GM19239 (cell line): ENCODE measurements at places on chromosomes 16 and 17.

- DNase-seq = no peak
Measured at GRCh38 chr17:32672711-32673110, 185.9 kb downstream of the CDK5R1 start.

GRCh38 chr17:30824002-30824355, 513 bp downstream of the CRLF3 start:
- peak; percentile 17 for DNase-seq

DNA sequence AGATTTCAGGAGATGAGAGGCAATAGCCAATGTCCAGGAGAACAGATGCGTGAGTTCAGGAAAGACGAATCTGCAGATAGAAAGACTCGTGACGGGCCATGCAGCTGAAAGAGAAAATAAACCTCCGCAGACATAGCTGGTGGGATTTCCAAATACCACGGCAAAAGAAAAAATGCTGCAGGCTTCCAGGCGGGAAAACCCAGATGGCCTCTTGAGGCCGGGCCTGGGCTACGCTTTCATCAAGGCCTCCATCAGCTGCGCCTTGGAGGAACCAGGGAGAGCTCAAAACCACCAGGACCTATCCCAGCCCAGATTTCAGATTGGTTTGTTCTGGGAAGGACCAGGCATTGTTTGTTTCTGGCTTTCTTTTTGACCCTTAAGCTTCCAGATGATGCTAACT, 16.7 kb downstream of the CCDC40 start:
- no peak for DNase-seq

DNA sequence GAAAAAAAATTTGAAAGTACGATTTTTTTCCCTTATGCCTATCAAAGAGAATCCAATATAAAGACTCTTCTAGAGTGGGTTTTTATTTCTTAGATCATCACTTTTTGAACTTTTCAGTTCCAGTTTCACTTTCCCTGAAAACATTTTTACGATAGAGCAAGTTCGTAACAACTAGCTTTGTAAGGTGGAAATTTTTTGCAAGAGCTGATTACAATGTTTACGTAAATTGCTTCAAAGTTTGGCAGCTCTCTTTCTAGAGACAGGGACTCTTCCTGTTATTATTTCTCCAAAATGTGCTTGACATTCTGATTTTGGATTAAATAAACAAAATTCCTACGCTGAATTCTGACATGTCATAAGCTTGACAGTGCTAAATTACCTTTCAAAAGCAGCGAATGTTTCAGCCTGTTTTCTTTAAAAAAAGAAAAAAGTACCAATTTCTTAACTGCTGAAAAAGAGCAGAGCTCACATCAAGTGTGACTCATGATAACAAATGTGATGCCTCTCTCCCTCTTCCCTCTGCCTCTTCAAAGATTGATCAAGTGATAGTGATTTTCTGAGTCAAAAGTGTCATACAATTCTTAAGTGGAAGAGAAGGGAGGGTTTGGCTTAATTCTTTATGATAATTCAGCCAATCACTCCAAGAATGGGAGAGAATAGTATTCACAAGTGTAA, 175.2 kb downstream of the KCNJ2 start:
- no peak for DNase-seq

DNA sequence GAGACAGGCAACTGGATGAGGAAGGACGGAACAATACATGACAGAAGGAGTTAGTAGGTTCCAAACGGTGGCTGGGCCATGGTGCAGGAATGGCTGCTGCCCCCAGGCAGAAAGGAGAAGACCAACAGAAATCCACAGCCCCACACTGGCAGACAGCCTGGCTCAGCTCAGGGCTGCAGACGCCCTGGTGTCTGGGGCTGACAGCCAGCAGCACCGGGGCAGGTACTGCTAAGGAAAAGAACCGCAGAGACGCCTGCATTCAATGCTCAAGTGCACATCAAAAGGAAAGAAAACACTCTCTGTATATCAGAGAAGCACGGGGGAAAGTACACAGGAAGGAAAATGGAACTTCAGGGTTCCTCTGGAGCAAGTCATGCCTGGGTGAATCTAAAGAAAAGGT, 53.4 kb downstream of the GAS7 start:
- no peak for DNase-seq

DNA sequence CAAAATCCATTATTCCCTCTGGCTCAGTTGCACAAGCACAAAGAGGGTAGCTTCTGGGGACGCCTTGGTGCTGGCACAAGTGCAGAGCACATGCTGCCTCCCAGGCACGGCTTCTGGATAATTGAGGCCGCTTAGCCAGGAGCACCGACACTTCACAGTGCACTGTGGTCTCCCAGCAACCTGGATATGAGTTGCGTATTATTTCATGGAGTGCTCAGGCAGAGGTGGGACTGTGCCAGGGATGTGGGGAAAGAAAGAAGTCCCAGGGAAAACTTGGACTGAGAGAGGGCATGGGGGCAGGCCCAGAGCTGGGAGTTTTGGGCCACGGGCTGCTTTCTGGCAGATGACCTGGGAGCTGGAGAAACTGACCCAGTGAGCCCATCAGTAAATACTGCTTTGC, 37.5 kb downstream of the MPRIP start:
- DNase-seq = no peak

DNA sequence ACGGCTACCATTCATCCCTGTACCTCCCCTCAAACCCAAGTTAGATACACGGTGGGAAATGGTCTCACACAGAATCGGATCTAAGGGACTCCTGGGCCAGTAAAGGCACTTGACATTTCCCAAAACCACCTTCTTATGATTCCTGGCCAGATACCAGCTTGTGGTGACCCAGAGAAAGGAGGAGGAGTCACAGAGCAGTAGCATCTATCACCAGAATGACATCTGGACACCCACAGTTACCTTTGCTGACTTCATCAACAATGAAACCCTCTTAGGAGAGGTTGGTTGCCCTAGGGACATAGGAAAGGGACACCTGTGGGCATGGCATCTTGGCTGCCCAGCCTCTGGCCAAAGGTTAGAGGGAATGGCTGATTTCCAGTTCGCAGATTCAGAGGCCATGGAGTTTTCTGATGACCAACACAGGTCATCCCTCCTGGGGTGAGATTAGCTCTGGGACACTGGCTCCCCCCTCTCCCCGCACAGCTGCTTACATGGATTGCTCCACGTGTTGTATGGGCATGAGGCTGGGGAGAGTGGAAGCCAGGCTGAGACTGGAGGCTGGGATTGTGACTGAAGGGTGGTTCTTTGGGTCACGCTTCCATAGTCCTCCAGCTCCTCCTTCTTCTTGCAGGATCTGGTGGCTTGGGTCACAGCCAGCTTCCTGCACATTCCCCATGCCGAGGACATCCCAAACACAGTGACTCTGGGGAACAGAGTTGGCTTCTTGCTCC, 1.4 kb upstream of the AOC3 start:
- DNase-seq = no peak

DNA sequence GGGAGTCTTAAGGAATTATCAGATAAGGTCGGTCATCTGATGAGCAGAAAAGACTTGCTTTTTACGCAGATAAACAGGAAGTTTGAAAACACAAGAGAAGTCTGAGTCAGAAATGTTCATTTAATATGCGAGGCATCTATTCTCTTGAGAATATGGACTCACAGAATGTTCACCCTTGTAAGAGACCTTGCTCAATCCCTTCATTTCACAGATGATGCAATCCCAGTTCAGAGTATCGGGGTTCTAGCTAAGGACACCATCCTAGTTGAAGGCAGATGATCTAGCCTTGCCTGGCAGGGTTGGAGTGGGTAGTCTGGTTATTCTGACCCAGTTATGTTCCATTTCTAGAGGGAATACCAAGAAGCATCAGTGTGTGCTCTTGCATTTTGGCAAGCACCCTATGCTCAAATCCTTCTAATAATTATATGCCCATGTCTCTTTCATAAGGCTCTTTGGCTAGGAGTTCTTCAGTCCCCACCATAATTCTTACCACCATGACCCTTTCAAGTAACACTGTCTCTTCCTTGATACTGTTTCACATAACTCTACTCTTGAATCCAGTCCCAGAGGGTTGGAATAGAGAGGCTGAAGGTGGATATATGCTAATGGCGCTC, 42.5 kb downstream of the YPEL2 start:
- DNase-seq = no peak

DNA sequence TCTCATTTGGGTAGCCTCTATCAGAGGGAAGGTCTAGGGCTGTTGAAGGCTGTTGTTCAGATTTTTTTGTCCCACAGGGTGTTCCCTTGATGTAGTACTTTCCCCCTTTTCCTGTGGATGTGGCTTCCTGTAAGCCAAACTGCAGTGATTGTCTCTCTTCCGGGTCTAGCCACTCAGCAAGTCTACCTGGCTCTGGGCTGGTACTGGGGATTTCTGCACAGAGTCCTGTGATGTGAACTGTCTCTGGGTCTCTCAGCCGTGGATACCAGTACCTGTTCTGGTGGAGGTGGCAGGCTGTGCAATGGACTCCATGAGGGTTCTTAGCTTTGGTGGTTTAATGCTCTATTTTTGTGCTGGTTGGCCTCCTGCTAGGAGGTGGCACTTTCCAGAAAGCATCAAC, 23.3 kb upstream of the CCR7 start:
- no peak for DNase-seq

GRCh38 chr16:28165598-28165997, 46.2 kb downstream of the XPO6 start:
- DNase-seq = no peak

GRCh38 chr17:56985371-56986162, 7.6 kb downstream of the SCPEP1 start:
- DNase-seq = no peak

- DNase-seq = peak; percentile 44
Measured at GRCh38 chr17:62965686-62966425, at the start of gene TANC2. TANC2 (plus strand) TSS chr17:62966235; CDS start chr17:63009560, 43,325 bp downstream.

- no peak for DNase-seq
Measured at GRCh38 chr17:48282303-48282702, 147.7 kb downstream of the SKAP1 start.

DNA sequence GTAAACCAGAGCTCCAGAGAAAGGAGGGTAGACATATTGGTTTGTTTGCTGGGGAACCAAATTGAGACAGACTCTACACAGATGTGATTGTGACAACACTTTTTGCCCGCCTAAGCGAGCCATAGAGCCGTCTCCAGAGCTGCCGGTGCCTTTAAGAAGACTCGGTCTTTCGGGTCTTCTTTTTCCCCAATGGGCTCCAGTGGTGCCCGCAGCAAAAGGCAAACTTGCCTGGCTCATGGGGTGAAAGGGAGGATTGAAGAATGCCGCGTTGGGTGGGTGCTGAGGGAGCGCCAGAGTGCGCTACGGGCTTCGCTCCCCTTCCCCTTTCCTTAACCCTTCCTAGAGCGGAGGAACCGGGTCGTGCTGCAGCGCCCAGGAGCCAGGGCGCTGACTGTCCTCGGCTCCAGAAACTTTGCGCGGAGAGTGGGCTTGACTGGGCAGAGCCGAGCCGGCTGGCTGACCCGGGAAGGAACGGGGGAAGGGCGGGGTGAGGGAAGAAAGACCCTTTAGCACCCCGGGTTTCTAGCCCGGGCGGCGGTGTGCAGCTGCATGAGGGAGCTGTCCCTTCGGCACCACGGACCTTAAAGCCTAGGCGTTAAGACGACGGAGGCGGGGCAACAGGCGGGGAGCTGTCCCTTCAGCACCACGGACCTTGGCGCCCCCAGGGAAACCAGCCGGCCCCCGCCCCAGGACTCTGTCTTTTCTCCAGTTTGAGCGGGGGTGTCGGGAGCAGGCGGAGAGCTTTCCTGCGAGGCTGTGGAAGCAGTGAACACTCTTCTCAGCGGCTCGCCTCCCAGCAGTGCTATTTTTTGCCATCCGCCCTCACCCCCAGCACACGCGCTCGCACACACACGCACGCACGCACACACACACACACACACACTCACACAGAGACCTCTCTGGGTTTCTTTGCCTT, at the start of gene CACNG3:
Gene CACNG3 (plus strand): TSS at position 880 of the 916 bp plus-strand sequence. CDS start 420 bp downstream, outside the sequence.
- peak; percentile 36 for DNase-seq

GRCh38 chr17:40556884-40557414, 8.3 kb downstream of the CCR7 start:
- no peak for DNase-seq

DNA sequence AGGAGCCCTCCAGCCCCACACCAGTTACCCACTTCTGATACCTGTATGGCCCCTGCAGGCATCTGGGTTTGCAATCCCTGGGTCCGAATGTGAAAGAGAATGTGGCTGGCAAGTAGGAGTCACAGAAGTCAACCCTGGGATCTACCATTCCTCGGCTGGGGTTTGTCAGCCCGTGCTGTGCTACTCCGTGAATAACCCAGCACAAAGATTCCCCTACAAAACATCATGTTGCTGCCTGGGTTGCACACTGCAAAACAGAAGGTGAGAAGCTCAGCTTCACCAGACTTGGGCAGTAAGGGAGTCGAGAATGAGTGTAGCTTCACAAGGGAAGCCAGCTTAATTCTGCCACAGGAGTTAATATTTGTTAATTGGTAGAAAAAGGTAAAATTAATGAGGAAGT, 137.1 kb downstream of the ZFHX3 start:
- DNase-seq = no peak

- DNase-seq = no peak
Measured at GRCh38 chr17:9240659-9241370, 219.5 kb downstream of the NTN1 start.

DNA sequence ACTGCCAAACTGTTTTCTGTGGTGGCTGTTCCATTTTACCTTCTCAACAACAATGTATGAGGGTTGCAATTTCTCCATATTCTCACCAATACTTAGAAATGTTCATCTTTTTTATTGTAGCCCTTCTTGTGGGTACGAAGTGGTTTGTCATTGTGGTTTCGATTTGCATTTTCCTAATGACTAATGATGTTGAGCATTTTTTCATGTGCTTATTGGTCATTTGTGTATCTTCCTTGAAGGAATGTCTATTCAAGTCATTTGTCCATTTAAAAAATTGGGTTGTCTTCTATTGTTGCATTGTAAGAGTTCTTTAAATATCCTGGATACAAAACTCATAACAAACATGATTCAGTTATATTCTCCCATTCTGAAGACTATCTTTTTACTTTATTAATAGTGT, 47.5 kb upstream of the CCL2 start:
- no peak for DNase-seq

DNA sequence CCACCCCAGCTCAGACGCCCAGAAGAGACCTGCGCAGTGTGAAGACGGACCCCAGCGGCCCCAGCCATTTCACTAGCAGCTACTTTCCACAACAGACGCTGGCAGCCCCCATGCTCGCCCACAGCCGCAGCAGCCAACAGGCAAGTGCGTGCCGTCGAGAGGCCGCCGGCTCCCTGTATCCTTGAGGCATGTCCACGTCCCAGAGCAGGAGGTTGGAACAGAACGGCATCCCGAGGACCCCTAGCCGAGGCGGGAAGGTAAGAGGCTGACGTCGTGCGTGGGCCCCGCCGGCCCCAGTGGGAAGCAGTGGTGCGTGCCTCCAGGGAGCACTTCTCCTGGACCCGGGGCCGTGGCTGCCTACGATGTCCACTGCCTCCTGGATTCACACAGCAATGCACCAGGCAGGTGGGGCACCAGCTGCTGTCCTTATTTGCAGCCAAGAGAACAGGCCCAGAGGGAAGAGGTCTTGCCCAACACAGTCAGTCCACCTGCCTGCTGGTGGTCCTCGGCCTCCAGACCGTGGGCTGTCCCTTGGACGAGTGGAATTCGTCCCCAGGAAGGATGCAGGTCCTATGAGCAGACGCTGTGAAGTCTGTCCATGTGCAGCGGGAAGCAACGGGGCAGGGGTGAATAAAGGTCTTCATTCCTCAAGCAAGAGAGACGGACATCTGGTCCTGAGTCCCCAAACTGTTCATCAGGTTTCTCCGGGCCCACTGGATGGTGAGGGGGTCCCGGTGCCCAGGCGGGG, 38.5 kb downstream of the SLC7A5 start:
- DNase-seq = no peak

GRCh38 chr16:56193951-56194726, 2.9 kb downstream of the GNAO1 start:
- DNase-seq = no peak

- no peak for DNase-seq
Measured at GRCh38 chr16:58418026-58418425, 25.8 kb downstream of the GINS3 start.

- no peak for DNase-seq
Measured at GRCh38 chr17:30495586-30495985, 18.4 kb downstream of the GOSR1 start.

GRCh38 chr17:9001559-9001958, 19.8 kb upstream of the NTN1 start:
- DNase-seq = no peak
